Amygdala (tissue), 56 donors: ENCODE measurements at places on chromosomes 5 and 9.

GRCh38 chr5:40441733-40442132, 238.0 kb upstream of the PTGER4 start:
- DNase-seq, result no peak

- no peak for DNase-seq
Observed at GRCh38 chr5:131610198-131611063, 24.6 kb downstream of the RAPGEF6 start.

DNA sequence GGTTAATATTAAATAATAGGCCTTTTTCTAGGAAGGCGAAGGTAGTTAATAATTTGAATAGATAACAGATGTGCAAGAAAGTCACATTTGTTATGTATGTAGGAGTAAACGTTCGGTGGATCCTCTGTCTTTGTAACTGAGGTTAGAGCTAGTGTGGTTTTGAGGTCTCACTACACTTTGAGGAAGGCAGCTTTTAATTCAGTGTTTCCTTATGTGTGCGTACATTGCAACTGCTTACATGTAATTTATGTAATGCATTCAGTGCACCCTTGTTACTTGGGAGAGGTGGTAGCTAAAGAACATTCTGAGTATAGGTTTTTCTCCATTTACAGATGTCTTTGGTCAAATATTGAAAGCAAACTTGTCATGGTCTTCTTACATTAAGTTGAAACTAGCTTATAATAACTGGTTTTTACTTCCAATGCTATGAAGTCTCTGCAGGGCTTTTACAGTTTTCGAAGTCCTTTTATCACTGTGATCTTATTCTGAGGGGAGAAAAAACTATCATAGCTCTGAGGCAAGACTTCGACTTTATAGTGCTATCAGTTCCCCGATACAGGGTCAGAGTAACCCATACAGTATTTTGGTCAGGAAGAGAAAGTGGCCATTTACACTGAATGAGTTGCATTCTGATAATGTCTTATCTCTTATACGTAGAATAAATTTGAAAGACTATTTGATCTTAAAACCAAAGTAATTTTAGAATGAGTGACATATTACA, 45.7 kb downstream of the TGFBR1 start:
- no peak for DNase-seq

GRCh38 chr5:150043657-150044328, 42.6 kb downstream of the CSF1R start:
- DNase-seq, result no peak

DNA sequence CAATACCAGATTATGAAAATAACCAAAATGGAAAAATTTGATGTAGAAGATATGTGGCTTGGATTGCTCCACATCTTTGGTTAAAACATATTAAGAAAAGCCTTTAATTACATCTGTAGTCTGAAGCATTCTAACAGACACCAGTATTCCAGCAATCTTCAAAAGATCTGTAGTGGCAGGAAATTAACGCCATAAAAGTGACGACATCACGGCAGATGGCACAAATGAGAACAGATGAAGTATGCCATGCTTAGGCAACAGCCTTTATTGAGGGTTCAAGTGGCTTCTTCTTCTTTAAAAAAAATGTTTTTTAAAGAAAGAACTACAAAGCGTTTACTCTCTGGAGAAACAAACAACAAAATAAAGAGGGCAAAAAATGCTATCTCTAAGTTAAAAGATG, 164.2 kb downstream of the MEF2C start:
- DNase-seq, result no peak

GRCh38 chr5:54904425-54904824, 81.0 kb downstream of the ESM1 start:
- no peak for DNase-seq

DNA sequence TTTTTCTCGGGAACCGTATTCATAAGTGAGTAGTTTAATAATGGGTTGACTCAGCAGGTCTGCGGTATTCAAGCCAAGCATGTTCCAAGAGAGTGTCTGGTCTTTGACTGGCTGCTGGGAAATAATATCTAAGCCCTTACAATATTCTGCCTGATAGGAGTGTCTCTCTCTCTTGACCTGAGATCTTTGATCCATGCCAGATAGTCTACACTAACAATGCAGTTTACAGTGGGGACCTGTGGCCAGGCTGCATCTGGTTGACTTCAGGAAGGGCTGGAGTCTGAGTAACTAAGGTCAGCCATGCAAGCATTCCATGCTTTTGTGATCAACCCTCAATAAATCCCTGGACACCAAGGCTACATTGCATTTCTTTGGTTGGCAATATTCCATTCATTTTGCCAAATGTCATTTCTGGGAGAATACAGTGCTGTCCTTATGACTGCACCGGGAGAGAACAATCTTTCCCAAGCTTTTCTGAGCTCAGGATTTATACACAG, 195.5 kb downstream of the SEMA5A start:
- DNase-seq, result no peak

DNA sequence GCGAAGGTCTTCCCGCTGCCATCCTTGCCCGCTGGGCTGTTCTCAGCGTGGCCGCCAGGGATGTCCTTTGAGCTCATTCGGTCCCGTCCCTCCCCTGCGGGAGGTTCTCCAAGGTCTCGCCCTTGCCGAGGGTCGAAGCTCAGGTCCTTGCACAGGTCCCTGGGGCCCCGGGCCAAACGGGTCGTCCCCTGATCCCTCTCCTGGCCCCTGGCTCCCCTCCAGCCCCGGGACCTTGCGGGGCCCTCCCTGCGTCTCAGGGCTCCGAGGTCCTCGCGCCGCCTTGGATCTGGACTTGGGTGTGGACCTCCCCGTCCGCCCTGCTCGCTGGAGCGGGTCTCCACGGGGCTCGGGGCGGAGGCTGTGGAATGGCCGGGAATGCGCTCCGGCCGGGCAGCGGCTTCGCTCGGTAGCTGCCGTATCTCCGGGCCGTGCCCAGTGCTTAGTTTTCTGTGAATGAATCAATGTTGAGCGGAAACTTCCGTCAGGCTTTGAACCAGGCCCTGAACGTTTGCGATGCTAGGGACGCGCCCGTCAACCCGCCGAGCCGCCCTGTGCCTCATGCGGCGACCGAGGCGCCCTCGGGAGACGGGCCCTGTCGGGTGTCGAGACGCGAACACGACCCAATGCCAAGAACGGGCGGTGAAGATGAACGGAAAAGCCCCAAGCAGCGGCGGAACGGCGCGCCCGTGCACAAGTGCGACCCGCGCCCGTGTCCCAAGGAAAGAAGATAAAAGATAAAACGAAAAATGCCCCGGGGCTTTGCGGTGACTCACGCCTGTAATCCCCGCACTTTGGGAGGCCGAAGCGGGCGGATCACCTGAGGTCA, 780 bp downstream of the RNU6ATAC start:
- peak; percentile 36 for DNase-seq

DNA sequence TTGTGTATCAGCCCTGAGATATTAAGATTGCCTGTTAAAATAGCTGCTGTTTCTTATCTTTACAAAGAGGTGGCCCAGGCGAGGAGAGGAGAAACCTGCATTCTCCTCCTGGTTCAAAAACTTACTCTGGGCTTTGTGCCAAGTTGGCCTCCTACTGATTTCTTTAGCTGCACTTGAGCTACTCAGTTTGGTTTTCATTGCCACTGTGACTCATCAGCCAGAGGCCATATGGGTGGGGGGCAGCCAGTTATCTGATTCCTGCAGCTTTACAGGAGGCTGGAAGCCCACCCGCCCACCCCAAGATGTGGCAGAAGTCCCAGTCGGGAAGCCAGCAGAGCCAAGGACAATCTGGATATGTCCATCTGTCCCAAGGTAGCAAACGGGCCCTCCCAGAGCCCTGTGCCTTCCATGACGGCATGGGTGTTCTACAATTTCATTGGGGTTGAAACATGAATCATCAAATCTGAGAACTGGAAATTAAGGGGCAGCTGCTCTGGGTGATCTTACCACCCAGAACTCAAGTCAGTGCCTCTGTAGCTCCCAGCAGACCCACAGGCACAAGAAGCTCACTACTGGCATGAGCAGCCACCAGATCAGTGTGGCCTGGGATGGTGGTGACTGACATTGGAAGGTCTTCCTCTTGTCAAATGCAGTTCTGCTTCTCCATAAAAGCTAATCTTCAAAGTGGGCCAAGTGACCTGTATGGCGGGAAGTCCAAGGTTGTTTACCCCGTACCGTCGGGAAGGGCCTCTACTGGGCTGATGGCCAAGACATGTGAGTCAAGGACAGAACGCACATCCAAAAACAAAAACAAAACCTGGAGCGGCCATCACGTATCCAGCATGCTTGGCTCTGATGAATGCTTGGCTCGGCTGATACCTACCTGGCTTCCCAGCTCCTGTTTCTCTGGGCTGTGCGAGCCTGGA, 15.6 kb downstream of the FCN2 start:
- no peak for DNase-seq

DNA sequence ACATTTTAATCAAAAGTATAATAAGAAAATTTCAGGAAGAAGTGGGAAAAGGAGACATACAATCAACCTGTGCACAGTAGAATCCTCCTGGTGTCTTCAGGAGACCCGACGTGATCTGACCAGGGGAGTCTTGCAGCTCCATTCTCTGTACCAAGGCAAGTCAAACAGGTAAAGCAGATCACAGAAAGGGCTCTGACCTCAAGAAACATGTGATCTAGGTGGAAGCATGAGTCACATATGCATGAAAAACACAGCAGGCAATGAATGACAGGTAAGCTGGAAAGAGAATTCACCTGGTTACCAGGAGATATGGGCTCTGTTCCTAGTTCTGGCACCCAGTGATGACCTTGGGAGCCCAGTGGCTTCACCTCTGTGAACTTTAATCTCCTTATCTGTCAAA, 19.4 kb upstream of the FABP6 start:
- DNase-seq, result no peak

GRCh38 chr9:37011530-37011929, 22.5 kb downstream of the PAX5 start:
- no peak for DNase-seq

- DNase-seq, result no peak
Observed at GRCh38 chr5:138884554-138884953, 9.4 kb upstream of the LRRTM2 start.

DNA sequence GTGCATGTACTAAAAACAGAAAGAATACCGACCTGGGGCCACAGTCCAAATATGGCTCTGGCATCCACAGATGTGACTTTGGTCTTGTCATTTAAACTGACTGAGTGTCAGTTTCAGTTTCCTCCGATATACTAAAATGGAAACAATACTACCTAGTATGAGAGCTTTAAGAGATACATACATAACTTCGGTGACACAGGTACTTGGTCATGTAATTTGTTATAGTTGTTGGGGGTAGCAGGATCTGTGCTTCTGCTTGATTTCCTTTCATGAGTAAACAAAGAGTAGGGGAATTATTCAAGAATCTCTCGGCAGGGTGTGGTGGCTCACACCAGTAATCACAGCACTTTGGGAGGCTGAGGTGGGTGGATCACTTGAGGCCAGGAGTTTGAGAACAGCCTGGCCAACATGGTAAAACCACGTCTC, 32.1 kb downstream of the MTMR12 start:
- no peak for DNase-seq

- no peak for DNase-seq
Observed at GRCh38 chr5:108876451-108876850, 128.8 kb downstream of the FER start.

DNA sequence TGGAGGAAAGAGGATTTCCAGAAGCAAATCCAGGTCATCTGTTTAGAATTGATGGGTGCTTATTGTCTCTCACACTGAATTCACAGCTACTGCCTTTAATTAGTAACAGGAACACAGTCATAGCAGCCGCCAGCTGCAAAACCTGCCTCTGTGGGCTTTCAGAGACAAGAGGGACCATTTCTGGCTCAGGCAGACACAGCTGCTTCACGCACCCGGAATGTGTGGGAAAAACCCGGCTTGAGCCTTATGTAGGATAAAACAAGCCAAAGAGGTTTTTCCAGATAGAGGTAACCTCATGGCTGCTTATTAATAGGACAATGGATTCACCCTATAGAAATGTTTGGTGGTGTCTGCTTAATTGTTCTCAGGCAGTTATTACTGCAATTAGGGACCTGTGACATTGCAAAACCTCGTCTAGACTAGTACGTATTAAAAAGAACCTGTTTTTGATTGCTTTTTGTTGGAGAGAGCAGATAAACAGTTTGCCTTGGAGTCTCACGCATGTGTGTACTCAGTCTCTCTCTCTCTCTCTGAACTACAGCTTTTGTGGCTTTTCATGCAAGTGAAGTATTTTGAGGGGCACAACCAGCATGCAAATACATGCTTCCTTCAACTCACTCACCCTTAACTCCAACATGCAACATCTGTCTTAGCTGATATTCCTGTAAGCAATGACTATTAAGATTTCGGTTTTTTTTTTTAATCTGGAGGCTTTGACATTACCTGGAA, 302.7 kb downstream of the PLK2 start:
- no peak for DNase-seq

DNA sequence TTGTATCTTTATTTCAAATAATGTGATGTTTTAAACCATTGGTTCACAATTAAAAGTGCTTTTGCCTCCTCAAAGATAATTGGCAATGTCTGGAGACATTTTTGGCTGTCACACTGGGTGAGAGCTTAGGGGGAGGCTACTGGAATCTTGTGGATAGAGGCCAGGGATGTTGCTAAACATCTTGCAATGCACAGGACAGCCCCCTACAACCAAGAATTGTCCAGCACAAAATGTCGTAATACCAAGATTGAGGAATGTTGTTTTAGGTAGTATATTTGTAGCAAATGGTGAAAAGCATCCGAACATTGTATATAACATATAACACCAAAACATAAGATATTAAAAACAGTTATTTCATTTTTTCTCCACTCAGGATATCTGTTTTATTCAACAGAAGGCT, 99.8 kb downstream of the SLC44A1 start:
- no peak for DNase-seq

DNA sequence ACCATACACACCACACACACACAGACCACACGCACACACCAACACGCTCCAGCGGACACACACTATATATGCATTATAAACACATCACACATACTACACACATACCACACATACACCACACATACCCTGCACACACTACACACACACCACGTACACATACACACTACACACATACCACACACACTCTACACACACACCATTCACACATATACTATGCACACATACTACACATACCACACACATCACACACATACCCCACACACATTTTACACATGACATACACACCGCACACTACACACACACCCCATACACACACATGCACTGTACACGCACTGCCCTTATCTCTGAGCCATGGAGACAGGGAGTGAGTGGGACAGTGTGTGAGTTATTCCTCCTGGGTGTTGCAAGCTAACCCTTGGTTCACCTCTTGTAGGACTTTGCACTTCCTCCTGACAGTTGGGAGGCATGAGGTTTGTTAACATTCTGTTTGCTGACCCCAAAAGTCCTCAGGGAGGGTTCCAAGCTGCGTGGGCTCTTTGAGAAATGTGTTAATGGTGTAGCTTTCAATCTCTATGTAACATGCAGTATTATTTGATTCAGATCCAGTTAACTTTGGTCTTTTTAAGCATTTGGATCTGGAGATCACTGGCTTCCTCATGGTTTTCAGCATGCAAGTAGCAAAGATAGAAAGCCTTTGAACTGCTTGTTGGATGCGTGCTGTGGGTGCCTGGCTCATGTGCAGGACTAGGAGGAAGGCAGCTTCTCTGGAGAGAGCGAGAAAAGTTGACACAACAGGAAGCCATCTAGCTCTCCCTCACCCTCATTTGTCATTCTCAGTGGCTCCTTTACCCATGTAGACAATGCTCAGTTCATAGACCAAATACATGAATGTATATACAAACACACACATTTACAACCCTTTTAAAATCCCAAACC, 13.7 kb downstream of the IL31RA start:
- DNase-seq, result no peak

- DNase-seq, result no peak
Observed at GRCh38 chr5:38551030-38552017, 5.1 kb downstream of the LIFR start.
